ENCODE measurements at places on chromosomes 16 and 17. TPM values are rescaled to one million over a fixed set of nuclear protein-coding genes. Genes with fewer than 3 reads are reported as not detected.

GRCh38 chr17:80262291-80262690 lies 1.6 kb downstream of the RNF213 start:
- DNase-seq: no peak

DNA sequence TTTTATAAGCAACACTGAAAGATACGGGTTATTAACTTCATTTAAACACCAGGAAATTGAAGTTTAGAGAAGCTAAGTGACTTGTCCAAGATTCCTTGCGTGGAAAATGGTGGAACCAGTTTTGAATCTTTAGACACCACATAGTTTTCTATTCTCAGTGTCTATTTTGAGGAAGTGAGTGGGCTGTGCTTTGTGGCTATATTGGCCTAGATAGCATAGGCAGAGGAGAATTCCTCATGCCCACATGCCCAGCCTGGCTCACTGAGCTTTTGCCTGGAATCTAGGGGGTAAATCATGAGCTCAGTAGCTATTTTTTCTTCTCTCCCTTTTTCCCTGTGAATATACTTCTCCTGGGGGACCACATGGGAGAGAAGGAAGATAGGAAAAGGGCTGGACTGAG lies 431.3 kb downstream of the HS3ST3B1 start:
- no peak for DNase-seq

Gene PIMREG
- 13.1 TPM for total RNA-seq

DNA sequence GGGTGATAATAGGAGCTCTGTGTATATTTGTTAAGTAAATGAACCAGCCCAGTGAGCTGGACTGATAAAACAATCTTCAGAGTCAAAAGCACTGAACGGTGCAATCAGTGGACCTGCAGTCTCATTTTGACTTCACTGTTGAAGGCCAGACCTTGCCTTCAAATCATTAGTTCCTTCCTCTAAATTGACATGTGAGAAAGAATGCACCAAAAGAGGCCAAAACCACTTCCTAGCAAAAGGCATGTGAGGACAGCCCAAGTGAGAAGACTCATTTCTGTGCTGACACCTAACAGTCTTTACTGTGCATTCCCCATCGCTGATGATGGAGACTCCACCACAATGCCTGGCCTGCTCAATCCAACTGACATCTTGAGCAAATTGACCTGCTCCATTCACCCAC lies 10.6 kb downstream of the GTF3C1 start:
- no peak for DNase-seq

GRCh38 chr17:8800656-8801055 lies 1.5 kb upstream of the MFSD6L start:
- no peak for DNase-seq

Gene PHKB
- total RNA-seq: 28.6 TPM

Gene KRT39
- not detected for total RNA-seq

GRCh38 chr17:1558401-1558800 lies 4.2 kb downstream of the PITPNA start:
- DNase-seq: no peak

GRCh38 chr17:17943281-17943984 lies 28.8 kb downstream of the TOM1L2 start:
- no peak for DNase-seq

GRCh38 chr17:4467287-4467686 lies 31.4 kb upstream of the SPNS2 start:
- DNase-seq: no peak

Gene TBC1D3
- total RNA-seq: not detected

Gene ST6GALNAC2
- total RNA-seq: not detected

Gene ACBD4
- 18.9 TPM for total RNA-seq

GRCh38 chr17:8465759-8466158 lies 30.1 kb downstream of the NDEL1 start:
- DNase-seq: no peak

- DNase-seq: no peak
Measured at GRCh38 chr17:1604831-1605528, 23.7 kb downstream of the SLC43A2 start.

DNA sequence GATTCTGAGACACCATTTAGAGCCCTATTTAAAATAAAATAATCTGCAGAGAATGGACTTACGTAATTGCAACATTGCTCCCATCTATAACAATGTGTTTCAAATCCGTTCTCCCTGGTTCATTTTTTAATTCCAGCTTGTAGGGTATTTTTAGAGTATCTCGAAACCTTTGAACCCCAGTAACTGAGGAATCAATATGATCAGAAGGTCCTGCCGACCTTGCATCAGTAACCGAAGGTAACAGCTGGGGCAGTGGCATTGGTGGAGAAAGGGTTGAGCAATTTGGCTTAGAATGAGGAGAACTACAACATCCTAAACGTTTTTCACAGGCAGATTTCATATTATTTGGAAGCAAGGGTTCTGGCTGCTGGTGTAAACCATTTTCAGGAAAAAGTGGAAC lies 49.3 kb downstream of the N4BP1 start:
- no peak for DNase-seq

DNA sequence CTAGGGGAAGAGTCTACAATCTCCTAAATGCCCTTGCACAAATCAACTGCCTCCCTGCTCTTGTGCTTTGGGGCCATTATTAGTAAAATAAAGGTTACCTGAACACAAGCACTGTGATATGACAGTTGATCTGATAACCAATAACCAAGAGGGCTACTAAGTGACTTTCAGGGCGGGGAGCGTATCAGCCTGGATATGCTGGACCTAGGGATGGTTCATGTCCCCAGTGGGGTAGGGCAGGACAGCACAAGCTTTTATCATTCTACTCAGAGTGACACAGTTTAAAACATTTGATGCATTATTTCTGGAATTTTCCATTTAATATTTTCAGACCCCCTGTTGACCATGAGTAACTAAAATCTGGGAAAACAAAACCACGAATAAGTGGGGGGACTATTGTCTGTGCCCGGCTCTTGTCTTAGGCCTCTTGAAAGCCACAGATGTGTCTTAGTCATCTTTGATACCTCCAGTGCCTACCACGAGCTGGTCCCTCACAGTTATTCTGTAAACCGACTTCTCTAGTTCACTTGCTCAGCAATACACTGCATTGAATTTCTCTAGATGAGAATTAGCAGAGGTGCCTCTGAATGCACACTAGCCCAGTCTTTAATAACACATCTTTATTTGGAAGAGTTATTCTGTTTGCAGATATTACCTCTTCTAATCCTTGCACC lies 94.6 kb upstream of the DHX40 start:
- no peak for DNase-seq

Data from activated naive CD4-positive, alpha-beta T cell treated with anti-CD3 and anti-CD28 coated beads, Interleukin-2, amount 50 U/mL, for 72 hours (primary cell).